Fibroblast of skin of back (primary cell): ENCODE measurements at places on chromosomes 6 and 20.

- DNase-seq: no peak
These were observed 35.6 kb upstream of the ZBP1 start for GRCh38 chr20:57655809-57656155.

DNA sequence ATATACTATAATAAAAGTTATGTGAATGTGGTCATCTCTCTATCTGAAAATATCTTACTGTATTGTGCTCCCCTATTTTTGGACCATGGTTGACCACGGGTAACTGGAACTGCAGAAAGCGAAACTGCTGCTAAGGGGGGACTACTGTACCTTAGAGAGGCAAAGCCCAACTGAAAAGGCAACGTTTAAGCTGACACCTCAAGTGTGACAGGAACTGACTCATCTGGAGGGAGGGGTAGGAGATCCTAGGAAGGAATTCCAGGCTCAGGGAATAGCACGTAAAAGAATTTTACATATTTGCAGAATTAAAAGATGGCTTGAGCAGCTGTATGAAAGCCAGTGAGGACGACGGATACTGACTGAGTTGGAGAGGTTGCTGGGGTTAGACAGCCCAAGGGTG is 34.8 kb downstream of the ELOVL2 start:
- peak; percentile 90 for DNase-seq

DNA sequence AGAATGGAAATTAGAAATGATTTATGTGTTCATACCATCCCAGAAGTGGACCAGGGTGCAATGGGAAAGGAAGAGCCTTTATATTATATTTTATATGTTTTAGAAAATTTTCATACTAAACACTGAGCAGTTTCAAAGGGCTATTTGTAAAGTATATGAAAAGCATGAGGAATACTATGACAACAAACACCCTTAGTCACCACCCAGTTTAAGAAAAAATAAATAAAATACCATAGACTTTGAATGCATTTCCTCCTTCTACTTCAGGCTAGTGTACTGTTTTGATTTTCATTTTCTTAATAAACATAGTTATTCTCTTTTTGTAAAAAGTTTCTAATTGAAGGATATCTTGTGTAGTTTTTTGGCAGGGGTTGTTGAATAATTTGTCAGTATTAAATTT is 191.1 kb downstream of the PLCB4 start:
- DNase-seq: no peak

- peak; percentile 30 for DNase-seq
These were observed 29.7 kb upstream of the TMX4 start for GRCh38 chr20:8049310-8049709.

- DNase-seq: peak; percentile 32
These were observed 153.7 kb downstream of the MOXD1 start for GRCh38 chr6:132247381-132248159.

GRCh38 chr6:28322661-28323060 is 13.3 kb downstream of the ZSCAN31 start:
- no peak for DNase-seq

GRCh38 chr6:165744555-165745228 is 81.7 kb upstream of the PDE10A start:
- peak; percentile 39 for DNase-seq

DNA sequence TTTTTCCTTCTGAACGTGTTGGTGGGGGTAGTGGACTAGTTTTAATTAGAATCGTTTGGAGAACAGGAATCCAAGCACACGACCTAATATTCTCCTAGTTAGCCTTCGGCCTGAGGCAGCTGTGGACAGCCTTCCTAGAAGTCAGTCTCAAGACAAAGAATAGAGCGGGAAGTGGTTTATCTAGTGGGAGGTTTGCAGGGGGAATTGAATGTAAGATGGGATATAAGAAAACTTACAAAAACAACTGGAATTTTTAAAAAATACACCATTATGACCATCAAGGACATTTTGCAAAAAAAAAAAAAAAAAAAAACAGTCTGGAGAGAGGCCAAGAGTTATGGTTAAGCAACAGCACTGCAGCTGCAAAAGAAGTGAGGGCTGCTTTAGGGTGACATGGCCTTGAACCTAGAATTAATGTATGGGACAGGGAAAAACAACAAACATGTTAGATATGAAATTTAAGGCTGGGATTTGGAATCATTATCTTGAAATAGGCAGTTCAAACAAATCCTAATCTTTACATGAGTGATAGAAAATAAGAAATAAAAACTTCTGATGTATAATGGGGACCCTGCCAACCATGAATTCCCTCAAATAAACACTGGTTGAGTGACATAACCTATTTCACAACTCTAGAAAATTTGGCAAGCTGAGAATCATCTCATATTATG is 40.2 kb downstream of the PLAGL1 start:
- no peak for DNase-seq

GRCh38 chr6:81985191-81985590 is 232.7 kb upstream of the TENT5A start:
- DNase-seq: peak; percentile 21

- no peak for DNase-seq
These were observed 18.9 kb upstream of the MTHFD1L start for GRCh38 chr6:150846641-150847040.

- DNase-seq: no peak
These were observed 4.2 kb upstream of the GCNT2 start for GRCh38 chr6:10516953-10517352.

- peak; percentile 64 for DNase-seq
These were observed 2.6 kb upstream of the GPSM3 start for GRCh38 chr6:32194825-32195651.

DNA sequence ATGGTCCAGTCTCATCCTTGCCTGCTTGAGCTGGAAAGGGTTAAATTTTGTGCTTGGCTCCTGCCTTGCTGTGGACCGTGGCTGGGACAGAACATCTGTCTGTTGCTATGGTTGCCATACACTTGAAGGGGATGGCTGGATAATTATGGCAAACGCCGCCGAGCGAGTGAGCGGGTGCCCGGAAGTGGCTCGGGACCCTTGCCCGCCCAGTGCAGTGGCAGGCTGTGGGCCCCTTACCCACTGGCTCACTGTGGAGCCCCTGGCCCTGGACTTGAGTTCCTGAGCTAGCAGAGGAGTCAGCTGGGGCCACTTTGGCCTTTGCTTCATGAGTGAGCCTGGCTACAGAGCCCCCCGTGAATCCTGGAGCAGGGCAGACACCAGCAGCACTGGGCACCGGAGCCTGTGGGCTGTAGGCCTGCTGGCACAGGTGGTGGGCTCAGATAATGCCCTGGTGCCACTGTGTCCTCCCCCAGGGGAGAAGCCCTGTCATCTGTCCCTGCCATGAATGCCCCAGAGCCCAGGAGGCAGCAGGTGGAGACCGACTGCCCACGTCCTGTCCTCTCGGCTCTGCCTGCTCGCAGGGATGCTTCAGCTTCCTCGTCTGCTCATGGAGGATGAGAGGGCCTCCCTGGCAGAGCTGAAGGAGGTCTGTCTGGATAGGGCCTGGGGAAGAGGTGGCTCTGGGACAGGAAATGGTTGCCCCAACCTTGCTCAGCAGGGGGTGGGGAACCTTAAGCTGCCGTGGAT is 25.5 kb upstream of the NOL4L start:
- no peak for DNase-seq

- DNase-seq: no peak
These were observed 9.8 kb downstream of the SOX4 start for GRCh38 chr6:21603082-21603952.

DNA sequence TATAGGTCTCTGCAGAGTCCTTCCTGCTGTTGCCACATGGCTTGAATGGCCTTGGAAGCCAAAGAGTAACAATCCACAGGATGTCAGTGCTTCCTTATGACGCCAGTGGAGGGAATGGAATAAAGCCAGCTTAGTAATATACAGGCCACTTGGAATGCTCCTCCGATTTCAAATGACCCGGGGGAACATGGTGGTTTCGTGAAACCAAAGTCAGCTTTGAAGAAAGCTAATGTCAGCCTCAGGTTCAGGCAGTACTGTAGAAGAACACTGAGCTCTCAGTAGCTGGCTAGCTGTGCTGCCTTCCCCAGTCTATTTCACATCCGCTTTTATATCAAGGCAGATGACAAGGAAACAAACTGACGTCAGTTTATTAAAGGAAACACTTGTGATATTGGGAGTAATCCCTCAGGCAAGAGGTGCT is 189.1 kb downstream of the DTNBP1 start:
- DNase-seq: peak; percentile 73

DNA sequence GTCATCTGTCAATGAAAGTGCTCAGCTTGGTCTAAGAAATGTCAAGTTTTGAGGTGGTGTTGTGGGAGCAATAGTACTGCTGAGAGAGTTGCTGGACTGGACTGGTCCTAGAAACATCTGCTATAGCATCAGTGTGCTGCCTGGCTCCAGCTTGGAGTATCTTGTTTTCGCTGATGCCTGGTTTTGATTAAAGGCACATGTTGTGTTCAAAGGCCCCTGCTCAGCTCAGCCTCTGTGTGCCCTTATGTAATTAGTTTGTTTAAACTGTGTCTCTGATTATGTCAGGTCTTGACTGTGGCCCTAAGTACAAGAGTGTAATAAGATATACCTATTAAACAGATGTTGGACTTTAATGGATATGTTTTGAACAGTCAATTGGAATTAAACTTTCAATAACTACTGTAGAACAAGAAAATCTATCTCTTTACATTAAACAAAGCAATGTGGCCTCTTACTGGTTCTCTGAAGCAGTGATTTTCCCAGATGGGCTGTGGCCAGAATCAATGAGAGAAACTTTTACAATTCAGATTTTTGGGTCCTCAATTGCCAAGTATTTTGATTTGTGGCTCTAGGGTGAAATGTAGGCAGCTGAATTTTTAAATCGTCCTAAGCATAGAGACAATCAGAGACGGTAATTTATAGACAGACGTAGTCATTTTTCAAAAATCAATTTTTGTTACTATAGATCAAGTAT is 668.2 kb downstream of the DHX35 start:
- no peak for DNase-seq

DNA sequence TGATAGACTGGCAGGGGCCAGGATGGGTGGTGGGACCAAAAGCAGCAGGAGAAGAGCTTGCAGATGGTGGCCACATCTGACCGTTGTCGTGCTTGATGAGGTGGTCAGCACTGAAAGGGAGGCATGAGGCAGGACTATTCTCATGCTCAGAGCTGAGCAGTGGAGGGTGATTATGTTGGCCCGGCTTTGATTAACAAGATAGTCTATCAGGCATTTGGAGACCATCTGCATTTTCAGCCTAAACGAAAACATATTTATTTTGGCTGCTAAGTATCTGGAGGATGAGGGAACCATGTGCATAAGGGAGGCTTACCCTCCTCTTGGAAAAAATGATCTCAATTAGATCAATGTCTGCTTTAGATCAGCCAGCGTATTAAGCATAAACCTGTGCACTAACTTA is 141.6 kb upstream of the KCNK16 start:
- no peak for DNase-seq
